ENCODE measurements at places on chromosomes 12 and 14. TPM values are rescaled to one million over a fixed set of nuclear protein-coding genes. Genes with fewer than 3 reads are reported as not detected.
A peak's percentile ranks its signal among the peaks of the same experiment; 100 is the strongest.

Gene SIX4
- total RNA-seq: 26.0 TPM

Gene HOXC11
- not detected for total RNA-seq

Gene RAD51AP1
- 3.8 TPM for total RNA-seq

Gene ACOT4
- 4.3 TPM for total RNA-seq

Gene CCND2
- total RNA-seq: 158 TPM

- peaks cover 27% of the 10 kb centered on the region for H3K4me1 ChIP-seq
- H3K27me3 ChIP-seq: no peaks in the 10 kb centered on the region
- no peak overlapping the region for H3K4me3 ChIP-seq
- H3K36me3 ChIP-seq: peaks cover 31% of the 10 kb centered on the region
Observed at GRCh38 chr12:120764816-120765215, 39.2 kb downstream of the ACADS start.

- H3K36me3 ChIP-seq: peaks cover 3% of the 10 kb centered on the region
- H3K4me3 ChIP-seq: no peak overlapping the region
- peaks cover 56% of the 10 kb centered on the region for H3K4me1 ChIP-seq
- H3K27ac ChIP-seq: no peak overlapping the region
- no peak for DNase-seq
- H3K27me3 ChIP-seq: no peaks in the 10 kb centered on the region
Observed at GRCh38 chr14:100392356-100392755, 69.2 kb downstream of the SLC25A47 start.

GRCh38 chr12:109639151-109639872, 65.7 kb downstream of the MVK start:
- no peaks in the 10 kb centered on the region for H3K36me3 ChIP-seq
- no peak overlapping the region for H3K4me3 ChIP-seq
- no peaks in the 10 kb centered on the region for H3K4me1 ChIP-seq
- no peak overlapping the region for H3K27ac ChIP-seq
- peaks cover 4% of the 10 kb centered on the region for H3K27me3 ChIP-seq

DNA sequence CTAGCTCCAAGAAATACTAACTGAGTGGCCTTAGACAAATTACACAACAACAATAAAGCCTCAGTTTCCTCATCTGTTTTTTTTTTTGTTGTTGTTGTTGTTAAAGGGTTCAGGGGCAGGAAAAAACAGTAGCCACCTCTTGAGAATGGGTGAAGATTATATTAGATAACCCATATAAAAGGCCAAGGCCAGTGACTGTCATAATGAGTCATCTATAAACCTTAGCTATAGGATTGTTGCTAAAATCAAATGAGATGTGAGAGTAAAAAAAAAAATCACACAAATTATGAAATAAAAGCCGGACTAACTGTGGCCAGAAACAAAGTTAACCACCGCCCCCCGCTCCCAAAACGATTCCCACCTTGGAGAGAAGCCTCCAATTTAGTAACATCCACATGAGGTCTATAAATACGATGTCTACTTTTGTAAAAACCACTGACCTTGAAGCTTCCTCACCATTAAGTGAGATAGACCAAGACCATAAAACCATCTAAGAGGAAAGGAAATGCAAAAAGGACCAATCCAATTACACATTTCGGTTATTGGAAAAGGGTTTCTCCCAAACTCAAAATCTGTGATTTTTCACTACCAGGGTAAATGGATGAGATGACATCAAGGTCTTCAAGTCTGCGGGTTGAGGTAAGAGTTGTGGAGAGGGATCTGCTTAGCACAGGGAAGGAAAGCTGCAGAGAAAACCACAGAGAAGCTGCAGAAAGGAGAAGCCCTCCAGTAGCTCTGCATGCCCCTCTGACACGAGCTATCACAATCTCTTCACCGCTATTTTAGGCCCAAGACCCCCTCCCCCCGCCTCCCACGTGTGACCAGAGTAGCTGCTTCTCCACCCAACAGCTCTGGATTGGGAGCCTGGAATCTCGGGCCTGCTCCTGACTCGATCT, 1.0 kb downstream of the NAA25 start:
- peak overlapping the region; percentile 96 for H3K4me3 ChIP-seq
- H3K36me3 ChIP-seq: peaks cover 3% of the 10 kb centered on the region
- DNase-seq: no peak

All from chondrocyte (in vitro differentiated cells).